ENCODE measurements at places on chromosomes 2 and 18. TPM values are rescaled to one million over a fixed set of nuclear protein-coding genes. Genes with fewer than 3 reads are reported as not detected.

Gene DPP4
- polyA plus RNA-seq, result 110 TPM

Gene MAL
- polyA plus RNA-seq, result 317 TPM

GRCh38 chr2:113015042-113015441, 9.8 kb downstream of the IL36A start:
- DNase-seq, result no peak

DNA sequence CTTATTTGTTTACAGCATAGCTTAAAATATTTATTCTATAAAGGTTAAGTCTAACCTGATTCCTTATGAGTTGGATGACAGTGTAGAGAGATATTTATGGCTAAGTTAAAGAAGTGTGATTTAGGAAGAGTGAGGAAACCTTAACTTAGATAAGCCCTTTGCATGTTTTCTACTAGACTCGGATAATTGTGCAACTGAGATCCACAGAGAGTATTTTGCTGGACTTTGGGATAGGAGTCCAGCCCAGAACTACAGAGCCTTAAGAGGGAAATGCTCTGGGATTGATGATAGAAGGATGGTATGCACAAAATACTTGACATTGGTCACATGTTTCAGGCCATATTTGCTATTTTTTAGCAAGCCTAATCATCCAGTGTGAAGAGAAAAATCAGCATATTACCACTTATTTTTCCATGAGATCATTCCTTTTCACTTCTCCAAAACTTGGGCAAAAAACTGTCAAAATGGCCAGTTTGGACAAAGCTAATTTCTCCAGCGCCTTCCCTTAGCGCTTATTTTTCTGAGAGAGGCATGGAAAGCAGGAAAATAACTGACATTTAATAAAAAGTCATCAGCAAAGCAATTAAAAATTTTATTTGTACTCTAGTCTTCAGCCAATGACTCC, 3.1 kb downstream of the CD28 start:
- no peak for DNase-seq

- no peak for DNase-seq
These were observed 84.4 kb upstream of the HS6ST1 start for GRCh38 chr2:128402911-128403670.

DNA sequence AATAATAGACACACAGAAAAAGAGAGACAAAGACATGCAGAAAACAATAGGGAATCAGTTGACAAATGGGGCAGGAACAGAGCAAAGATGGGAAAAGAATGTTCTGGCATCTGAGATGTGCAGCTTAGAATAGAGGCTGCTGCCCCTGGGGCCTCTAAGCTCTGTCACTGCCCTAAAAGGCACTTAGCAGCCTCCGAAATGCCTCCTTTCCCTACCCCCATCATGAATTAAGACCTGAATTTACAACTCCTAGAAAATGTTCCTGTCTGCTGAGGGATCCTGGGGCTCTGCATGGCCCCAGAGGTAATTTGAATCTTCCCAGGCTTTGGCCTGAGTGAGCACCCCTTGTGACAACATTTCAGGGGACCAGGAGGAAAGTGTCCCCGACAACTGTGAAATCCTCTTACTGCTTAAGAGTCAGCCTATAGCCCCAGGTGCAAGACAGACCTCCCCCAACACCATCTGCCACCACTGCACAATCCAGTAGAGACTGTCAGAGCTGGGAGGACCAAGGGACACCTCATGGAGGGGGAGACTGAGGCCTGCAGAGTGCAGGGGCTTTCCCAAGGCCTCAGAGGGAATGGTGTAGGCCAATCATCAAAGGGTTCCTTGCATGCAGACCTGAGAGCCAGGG, 24.8 kb downstream of the MRPL35 start:
- no peak for DNase-seq

GRCh38 chr2:219228041-219228910, 1.2 kb downstream of the ATG9A start:
- DNase-seq, result no peak

GRCh38 chr18:69936191-69936558, 11.5 kb downstream of the CD226 start:
- DNase-seq, result no peak

DNA sequence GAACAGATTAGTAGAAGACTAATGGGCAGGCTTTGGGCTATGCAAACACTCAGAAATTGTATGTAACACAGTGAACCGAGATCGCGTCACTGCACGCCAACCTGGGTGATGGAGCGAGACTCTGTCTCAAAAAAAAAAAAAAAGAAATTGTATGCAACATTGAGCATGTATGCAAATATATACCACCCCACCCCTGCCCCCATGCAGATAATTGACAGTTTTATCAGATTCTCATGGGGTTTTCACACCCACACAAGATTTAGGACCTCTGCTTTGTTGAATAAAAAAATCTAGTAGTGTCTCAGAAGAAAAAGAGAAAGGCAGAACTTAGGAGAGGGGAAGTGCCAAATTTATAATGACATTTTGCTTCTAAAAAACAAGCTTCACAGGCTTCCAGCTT, 131.6 kb upstream of the FN1 start:
- no peak for DNase-seq

All from left renal cortex interstitium (tissue), 4 donors.